ENCODE measurements at places on chromosomes 7 and 10. TPM values are rescaled to one million over a fixed set of nuclear protein-coding genes. Genes with fewer than 3 reads are reported as not detected.

OPN1SW gene
- not detected for total RNA-seq

ALOX5 gene
- total RNA-seq: 9.4 TPM

SPRN gene
- total RNA-seq: 0.89 TPM

TRIM73 gene
- total RNA-seq: 1.7 TPM

OR6V1 gene
- total RNA-seq: not detected

OR2A42 gene
- 0.10 TPM for total RNA-seq

DNA sequence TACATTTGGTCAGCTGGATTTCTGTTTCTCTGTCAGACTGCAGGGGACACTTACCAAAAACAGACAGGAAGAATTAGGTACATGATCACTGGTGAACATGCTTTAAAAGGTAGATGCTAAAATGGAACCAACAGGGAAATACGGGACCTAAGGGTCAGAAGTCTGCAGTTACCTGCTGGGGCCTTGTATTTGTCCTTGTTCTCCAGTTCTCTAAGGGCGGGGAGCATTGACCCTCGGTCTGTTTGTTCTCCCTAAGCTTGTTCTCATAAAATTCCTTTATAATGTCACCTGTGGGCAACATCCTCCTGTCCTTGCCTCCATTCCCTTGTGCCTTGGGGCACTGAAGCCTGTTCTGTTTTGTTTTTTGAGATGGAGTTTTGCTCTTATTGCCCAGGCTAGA lies 29.8 kb upstream of the MSMB start:
- DNase-seq: no peak

- no peak for DNase-seq
Measured at GRCh38 chr7:159034988-159035387, 109.7 kb downstream of the VIPR2 start.

DNA sequence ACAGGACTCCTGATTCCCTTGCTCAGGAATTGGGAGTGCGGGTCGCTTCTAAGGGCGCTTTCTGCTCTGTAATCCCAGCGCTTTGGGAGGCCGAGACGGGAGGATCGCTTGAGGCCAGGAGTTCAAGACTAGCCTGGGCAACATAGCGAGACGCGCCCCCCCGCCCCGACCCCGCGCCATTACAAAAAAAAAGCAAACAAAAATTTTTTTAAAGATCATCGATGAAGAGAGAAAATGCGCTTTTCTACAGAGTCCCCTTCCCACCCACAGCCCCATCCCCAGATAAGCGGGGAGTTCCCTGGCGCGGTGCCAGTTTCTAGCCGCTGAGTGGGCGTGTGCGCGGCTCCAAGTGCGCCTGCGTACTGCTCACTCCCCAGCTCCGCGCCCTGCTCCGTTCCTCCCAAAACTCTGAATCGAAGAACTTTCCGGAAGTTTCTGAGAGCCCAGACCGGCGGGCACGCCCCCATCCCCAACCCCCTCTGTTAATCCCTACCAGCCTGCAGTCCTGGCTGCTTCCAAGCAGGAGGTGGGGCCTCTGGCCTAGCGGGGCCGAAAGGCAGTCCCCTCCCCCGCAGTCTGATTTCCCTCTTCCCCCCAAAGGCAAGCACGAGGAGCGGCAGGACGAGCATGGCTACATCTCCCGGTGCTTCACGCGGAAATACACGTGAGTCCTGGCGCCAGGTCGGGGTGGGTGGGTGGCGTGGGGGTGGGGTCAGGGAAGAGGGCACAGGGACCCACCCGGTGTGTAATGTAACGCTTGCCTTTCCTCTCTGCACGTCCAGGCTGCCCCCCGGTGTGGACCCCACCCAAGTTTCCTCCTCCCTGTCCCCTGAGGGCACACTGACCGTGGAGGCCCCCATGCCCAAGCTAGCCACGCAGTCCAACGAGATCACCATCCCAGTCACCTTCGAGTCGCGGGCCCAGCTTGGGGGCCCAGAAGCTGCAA lies 1.0 kb downstream of the HSPB1 start:
- peak; percentile 94 for DNase-seq

DNA sequence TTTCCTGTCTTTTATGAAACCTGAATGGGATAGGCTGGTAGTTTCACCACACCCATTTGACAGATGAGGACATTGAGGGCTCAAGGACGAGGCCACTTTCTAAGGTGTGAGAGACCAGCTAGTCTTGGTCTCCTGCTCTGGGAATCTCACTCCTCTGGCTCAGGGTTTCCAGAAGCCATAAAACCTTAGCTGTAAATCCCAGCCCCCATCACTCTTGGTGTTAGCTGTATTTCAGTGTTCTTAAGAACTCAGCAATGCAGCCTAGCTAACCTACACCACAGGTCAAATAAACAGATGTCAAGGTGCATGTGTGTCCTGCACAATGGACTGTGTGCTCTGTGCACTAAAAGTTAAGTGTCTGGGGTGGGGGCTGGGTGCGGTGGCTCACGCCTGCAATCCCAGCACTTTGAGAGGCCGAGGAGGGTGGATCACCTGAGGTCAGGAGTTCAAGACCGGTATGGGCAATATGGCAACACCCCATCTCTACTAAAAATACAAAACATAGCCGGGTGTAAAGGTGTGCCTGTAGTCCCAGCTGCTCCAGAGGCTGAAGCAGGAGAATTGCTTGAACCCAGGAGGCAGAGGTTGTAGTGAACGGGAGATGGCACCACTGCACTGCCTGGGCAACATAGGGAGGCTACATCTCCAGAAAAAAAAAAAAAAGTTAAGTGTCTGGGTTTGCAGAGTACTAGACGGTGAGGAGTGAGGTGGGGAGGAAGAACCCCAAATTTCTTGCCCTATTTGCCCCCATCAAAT lies 567 bp upstream of the EPO start:
- DNase-seq: no peak

DNA sequence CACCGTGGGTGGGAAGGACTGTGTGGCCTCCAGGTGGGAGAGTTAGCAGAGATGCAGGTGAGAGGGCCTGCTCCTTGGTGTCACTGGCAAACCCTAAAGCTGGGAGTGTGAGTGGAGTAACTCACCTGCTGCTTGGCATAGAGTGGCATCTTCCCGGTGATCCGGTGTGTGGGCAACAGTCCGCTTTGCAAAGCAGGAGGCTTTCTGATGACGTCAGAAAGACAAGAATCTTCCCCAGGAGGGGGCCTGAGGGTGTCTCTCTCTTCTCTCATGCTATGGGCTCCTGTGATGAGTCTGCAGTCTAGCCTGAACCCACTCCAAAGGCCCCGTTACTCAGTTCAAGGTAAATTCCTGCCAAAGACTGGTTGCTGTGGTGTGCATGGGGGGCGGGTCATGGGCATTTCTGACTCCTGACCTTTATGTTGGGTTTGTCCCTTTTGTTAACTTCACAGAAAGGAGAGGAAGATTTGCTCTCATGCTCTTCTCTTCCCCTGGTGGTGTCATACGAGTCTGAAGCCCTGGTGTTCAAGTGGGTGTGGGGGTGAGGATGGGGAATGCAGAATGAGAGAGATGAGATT lies 187.9 kb downstream of the GATA3 start:
- no peak for DNase-seq

GRCh38 chr7:29457141-29457561 lies 106.5 kb upstream of the PRR15 start:
- DNase-seq: no peak

- no peak for DNase-seq
Measured at GRCh38 chr7:152969335-152969734, 209.8 kb downstream of the ACTR3B start.
